ENCODE measurements at places on chromosomes 16 and 17.

GRCh38 chr17:45867171-45867570 lies 22.5 kb downstream of the SPPL2C start:
- DNase-seq: no peak

DNA sequence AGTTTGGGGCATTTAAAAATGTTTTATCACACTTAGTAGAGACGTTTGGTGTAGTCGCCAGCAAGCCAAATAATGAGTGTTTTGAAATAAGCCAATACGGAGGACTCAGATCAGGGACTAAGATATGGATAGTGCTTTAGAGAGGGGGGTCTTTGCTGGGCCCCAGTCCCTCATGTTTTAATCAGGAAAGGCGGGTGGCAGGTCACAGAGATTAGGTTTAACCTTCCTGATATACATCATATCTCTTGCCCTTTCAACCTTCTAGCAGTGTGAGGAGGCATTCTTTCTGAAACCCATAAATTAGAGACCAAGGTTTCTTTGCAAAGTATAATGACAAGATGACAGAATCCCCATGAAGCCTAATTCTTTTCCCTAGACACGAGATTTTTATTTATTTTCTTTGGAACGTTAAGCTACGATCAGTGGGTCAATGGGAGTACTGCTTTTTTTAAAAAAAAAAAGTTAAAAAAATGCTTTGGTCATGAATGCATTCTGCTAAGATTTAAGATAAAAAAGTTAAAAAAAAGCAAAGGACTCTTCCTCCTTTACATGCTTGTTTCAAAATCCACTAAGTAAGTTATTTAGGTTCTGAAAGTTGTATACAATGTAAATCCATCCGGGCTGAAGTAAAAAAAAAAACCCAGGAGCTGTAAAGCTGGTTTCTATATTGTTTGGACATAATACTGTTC lies 572.1 kb upstream of the SALL1 start:
- DNase-seq: no peak

- no peak for DNase-seq
Observed at GRCh38 chr17:12302711-12303110, 282.0 kb downstream of the MAP2K4 start.

DNA sequence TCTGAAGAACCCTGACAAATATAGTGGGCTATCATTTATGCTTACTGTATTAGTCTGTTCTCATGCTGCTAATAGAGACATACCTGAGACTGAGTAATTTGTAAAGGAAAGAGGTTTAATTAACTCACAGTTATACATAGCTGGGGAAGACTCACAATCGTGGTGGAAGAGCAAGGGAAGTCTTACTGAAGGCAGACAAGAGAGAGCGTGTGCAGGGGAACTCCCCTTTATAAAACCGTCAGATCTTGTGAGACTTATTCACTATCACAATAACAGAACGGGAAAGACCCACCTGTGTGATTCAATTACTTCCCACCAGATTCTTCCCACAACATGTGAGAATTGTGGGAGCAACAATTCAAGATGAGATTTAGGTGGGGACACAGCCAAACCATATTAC lies 526.8 kb upstream of the GOT2 start:
- no peak for DNase-seq

DNA sequence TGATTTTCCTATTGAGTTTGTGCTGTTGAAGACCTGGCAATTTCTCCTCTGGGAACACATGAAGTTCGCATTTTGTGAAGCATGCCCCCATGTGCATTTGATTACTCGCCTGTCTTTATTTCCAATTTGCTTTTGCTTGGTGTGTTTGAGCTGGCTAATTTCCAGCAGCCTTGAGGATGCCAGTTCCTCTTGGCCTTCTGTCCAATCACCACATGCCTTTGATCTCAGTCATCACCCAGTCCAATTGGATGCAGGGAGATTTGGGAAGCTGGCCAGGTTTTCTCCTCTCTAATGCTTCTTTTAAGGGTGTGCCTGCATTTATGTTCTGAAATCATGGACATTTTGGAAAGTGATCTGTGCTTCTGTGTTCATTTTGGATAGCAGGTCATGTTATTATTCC lies 3.8 kb upstream of the TMEM100 start:
- DNase-seq: peak; percentile 81

DNA sequence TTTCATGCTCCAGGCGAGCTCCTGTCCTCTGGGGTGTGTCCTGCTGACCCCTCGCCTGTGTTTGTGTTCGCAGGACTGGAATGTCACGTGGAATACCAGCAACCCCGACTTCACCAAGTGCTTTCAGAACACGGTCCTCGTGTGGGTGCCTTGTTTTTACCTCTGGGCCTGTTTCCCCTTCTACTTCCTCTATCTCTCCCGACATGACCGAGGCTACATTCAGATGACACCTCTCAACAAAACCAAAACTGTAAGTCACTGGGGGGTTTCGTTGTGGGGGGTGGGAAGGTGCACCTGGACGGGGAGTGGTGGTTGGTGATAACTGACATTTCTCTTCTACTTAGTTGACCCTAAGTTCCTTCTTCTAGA lies 58.3 kb downstream of the ABCC1 start:
- DNase-seq: no peak

- peak; percentile 50 for DNase-seq
Observed at GRCh38 chr16:31108035-31108793, at the start of gene BCKDK. Gene BCKDK, plus strand, starts transcription at chr16:31108386. Its CDS starts 838 bp downstream, at chr16:31109224.

GRCh38 chr16:72066747-72067146 lies 3.7 kb downstream of the HPR start:
- DNase-seq: no peak

GRCh38 chr16:83966153-83966696 lies 1.8 kb upstream of the NECAB2 start:
- DNase-seq: no peak

GRCh38 chr17:27384261-27384701 lies 72.0 kb upstream of the KSR1 start:
- peak; percentile 95 for DNase-seq

GRCh38 chr17:15238057-15238456 lies 27.1 kb downstream of the PMP22 start:
- no peak for DNase-seq

DNA sequence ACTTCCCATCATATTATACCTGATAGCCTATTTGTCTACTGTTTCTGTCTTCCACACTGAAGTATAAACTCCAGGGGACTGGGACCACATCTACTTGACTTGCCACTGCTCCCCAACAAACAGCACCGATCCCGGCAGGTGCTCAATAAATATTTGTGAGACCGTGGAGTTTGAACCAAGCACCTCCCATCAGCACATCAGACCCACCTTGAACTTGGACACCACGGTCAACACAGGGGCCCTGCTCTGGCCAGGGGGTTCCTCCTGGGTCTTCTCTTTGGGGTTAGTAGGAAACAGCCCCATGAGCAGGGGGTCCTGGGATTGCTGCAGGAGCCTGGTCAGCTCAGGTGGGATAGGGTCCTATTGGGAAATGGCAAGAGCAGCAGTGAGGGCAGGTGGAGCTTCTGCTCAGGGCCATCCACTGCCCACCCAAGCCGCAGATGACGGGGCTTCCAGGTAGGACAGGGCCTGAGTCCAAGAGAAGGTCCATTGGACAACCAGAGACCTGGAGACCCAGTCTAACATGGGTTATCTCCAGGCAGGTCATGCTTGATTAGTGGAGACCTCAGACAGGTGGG lies 19.9 kb downstream of the ZNHIT3 start:
- DNase-seq: no peak

- no peak for DNase-seq
Observed at GRCh38 chr16:88074041-88074440, 122.8 kb downstream of the BANP start.

DNA sequence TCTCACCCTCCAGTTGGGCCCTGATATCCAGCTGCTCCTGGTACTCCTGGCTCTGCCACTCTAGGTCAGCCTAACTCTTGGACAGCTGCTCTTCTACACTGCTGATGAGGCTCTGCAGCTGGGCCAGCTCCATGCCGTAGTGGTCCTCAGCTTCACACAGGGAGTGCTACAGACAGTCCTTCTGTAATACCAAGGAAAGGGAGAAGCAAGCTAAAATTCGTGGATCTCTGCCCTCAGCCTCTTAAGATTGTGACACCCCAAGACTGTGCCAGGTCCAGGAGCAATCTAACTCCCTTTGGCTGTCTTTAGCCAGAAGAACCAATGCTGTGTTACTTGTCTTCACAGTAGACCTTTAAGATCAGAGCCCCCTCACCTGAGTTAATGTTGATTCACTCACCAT lies 7.7 kb upstream of the KRT38 start:
- no peak for DNase-seq

- no peak for DNase-seq
Observed at GRCh38 chr17:66304304-66305174, 2.1 kb downstream of the PRKCA start.

GRCh38 chr17:15970500-15970899 lies 25.6 kb downstream of the ADORA2B start:
- DNase-seq: no peak

Measured in HS-5 (cell line).